ENCODE measurements at places on chromosomes 6 and 20. TPM values are rescaled to one million over a fixed set of nuclear protein-coding genes. Genes with fewer than 3 reads are reported as not detected.

The IMPG1 gene
- total RNA-seq: not detected

The MYO6 gene
- total RNA-seq: 6.5 TPM

The NHLRC1 gene
- total RNA-seq: 2.1 TPM

The MYCT1 gene
- total RNA-seq: not detected

The CST2 gene
- total RNA-seq: not detected

The FANCE gene
- total RNA-seq: 13.7 TPM

The SLC22A2 gene
- not detected for total RNA-seq

The NMBR gene
- total RNA-seq: 0.15 TPM

The PROCR gene
- total RNA-seq: 32.9 TPM

The ZFP57 gene
- total RNA-seq: not detected

The SMLR1 gene
- not detected for total RNA-seq

Data from bronchus fibroblast of lung (primary cell).